ENCODE measurements at places on chromosomes 11 and 22. TPM values are rescaled to one million over a fixed set of nuclear protein-coding genes. Genes with fewer than 3 reads are reported as not detected.
A peak's percentile ranks its signal among the peaks of the same experiment; 100 is the strongest.

DNA sequence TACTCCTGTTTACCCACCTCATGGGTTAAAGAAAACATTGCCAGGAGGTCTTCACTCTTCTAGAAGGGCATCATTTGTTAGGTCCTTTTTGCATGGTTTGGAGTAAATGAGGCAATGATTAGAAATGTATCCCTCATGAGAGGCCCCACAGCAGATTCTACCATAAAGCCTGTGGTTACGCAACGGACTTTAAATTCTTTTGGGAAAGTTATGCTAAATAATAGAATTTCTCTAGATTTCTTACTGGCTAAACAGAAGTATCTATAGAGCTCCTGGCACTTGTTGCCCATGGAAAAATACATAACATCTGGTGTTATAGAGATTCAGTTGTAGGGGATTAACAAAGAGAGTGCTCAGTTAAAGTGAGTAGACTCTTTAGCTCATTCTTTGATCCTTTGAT is 15.1 kb upstream of the ATXN10 start:
- no peak for DNase-seq

GRCh38 chr11:36567694-36568093 is at the start of gene RAG1:
RAG1 (plus strand) TSS chr11:36568007; CDS start chr11:36573305, 5,298 bp downstream.
- DNase-seq = no peak

DNA sequence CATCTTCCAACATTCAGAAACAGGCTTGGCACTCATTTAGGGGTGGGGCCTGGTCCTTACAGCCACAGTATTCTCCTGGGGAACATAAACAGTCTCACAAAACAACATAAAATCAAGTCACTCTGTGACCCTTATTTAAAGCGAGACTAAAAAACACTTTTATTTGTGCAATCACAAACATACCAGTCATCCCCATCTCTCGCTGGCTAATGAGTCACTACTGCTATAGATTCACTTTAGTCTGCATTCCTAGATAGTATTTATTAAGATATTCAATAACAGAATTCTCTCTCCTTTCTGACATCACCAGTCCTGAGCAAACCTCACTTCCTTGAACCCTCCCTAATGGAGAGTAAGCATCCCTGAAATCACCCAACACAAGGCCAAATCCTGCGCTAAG is 68.0 kb downstream of the ZBTB44 start:
- no peak for DNase-seq

- no peak for DNase-seq
Measured at GRCh38 chr11:43942662-43943371, 380 bp downstream of the C11orf96 start.

GRCh38 chr11:13368041-13368446 is 90.5 kb downstream of the BMAL1 start:
- no peak for DNase-seq

DNA sequence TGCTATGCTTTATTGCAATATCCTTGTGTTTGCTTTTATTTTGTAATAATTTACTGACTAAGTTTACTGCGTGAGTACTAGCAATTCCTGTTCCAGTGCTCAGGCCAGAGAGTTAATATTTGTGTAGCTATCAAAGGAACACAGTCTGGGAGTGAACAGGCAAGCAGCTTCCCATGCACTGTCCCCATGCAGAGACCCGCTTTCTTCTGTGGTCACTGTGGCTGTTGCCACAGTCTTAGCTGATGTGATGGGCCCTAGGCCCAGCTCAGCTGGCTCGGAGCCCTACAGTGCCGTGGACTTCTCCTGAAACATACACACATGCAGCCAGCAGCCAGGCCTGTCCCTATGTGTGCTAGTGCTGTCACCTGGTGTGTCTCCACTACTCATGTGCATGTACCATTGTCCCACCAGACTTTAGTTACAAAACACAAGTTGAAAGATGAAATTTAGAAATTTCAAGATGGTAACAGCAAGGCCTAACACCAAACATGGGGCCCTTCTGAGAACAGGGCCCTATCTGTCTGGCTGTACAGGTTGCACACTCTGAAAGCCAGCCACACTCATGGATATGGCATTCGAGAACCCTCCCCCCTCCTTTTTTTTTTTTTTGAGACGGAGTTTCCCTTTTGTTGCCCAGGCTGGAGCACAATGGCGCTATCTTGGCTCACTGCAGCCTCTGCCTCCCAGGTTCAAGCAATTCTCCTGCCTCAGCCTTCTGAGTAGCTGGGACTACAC is 12.3 kb upstream of the SCUBE2 start:
- no peak for DNase-seq

DNA sequence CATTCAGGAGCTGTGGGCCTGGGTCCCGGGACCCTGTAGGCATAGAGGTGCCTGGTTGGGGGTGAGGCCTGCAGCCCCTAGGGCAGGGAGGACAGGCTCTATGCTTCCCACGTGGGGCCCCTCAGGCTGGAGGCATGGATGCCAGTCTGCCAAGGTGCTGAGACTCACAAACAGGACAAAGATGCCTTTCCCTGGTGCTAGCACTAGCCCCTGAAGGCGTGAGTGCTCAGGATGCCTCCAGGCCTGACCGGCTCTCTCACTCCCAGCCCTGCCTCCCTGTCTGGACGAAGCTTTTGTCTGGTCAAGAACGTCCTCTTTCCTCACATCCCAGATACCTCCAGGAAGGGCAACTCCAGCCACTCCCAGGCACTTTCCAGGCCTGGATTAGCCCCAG is 2.1 kb downstream of the CDC42BPG start:
- DNase-seq = no peak

- DNase-seq = no peak
Measured at GRCh38 chr11:119021631-119022030, 3.1 kb downstream of the TRAPPC4 start.

GRCh38 chr22:36998620-36999351 is 20.5 kb downstream of the TST start:
- no peak for DNase-seq

DNA sequence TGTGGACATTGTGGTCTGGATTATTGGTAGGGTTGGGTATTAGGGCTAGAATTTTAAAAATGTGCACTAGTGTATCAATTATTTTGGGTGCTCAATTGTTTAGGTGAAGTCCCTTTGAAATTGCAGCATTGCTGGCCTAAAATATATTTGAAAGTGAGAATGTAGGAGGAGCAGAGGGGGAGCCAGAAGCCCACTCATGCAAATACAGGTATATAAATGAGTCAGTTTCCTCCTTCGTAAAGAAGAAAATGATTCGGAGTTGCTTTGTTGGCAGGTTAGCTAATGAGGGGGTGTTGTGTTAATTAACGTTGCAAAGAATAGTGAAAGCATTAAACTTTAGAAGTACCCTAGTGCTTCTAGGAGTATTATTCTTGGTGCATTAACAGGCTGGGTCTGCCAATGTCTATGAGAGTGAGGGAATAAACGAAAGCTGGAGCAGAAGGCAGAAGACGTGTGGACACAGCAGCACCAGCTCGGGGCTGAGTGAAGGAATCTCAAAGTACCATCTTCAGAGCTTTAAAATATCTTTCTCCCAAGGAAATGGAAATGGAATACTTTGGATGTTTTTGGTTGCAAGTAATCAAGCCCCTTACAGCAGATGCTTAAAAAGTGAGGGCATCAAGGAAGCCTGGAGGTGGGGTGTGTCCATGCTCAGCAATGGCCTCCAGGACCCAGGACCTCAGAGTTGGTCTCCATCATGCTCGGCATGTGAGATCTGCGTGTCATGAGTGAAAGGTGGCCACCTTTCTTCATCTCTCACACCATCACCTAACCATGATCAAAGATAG is 522.9 kb downstream of the NTM start:
- no peak for DNase-seq

GRCh38 chr11:118621784-118622375 is 14.5 kb downstream of the PHLDB1 start:
- no peak for DNase-seq

GRCh38 chr22:38766076-38766777 is 10.4 kb upstream of the SUN2 start:
- DNase-seq = peak; percentile 17

DNA sequence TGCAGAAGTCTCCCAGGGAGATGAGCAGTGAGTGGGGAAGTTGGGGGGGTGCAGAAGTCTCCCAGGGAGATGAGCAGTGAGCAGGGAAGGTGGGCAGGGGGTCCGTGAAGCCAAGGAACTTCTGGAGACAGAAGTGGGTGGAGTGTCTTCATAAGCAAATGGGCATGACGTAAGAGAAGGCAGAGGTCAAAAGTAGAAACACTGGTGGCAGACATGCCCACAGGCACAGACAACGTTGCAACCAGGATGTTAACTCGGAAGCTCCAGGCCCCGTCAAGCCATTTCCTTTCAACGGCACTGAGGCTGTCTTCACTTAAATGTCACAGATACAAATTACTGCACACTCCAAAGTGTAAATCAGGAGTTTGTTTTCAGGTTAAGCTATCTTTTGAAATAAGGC is 186.1 kb downstream of the SHANK2 start:
- no peak for DNase-seq

DNA sequence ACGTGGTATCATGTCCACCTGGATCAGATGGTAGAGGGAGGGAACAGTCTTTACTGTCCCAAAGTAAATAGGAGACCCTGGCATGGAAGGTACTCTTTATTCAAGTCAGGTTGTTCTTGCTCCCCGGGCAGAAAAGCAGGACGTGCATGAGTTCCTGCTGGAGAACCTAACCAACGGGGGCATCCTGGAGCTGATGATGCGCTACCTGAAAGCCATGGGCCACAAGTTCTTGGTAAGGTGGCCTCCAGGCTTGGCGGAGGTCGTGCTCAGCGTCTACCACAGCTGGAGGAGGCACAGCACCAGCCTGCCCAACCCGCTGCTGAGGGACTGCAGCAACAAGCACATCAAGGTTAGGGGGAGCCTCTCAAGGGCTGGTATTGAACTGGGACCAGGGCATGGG is 48.7 kb downstream of the CABIN1 start:
- DNase-seq = no peak

DNA sequence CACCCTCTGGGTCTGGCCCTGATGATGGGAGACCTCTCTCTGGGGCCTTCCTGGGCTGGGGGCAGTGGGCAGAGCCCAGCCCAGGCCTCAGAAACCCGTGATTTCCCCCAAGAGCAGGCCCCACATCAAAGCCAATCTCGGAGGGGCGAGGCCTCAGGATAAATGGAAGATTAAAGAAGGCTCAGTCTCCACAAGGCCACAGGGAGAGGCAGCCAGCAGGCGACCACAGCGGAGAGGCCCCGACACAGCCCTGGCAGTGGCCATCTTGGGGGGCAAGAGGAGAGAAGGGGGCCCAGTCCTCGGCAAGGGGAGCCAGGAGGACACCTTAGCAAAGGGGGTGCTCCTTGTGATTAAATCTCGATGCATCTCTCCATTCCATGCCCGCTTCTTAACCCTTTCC is 12.5 kb upstream of the CREB3L1 start:
- no peak for DNase-seq

DNA sequence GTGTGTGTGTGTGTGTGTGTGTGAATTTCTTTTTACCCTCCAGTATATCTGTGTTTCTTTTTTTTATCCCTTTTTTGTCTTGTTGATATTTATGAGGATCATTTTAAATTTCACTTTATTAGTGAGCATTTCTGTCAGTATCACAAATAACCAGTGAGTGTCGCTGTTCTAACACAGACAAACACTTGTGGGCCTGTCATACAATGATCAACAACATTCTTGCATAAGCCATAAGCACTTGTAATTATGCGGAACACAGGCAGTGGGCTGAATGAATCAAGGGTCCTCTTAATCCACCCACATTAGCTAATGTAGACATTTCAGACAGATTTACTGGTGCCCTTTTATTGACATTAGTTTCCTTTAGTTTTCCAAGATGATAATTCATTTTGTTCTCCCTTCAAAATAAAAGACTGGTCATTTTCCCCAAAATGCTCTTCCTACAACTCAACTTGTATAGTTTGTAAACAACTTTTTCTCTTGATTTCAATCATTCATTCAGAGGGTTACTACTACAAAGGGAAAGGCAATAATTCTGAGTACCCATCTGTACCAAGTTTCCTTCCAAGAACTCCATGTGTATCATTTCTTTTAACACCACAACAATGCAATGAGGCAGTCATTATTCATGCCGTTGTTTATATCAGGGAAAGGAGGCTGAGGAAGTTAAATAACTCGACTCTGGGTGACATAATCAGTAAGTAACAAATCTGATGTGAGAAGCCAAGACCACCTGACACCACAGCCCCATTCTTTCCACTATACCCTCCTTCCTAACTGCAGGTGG is 34.5 kb upstream of the ANO3 start:
- DNase-seq = no peak

DNA sequence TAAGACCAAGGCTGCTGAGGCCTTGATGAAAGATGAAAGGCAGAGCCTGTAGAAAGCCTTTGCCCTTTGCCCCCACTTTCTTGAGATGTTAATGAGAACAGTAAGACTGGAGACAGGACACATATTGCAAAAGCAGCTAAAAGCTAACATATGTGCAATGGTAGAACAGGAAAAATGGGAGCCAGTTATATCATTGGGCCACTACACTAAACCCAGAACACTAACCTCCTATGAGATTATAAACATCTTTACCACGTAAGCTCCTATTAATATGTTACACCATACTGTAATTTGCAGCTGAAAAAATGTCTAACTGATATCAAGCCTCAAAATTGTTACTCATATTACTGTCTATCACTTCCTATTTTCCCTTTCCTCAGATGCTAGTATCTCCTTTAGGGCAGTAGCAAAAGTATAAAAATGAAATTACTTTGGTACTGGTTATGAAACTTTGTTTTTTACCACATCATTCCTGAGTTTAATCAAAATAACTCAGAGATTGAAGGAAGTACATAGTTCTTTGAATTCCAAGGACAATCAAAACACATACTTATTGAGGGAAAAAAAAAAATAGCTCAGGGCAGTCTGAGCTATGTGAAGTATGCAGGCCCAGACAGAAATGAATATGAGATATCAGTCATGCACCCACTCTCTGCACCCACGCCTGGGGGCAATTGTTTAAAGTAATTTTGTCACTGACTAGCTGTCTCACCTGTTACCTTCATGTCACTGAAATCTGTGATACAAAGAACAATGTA is 9.1 kb downstream of the HPS5 start:
- no peak for DNase-seq

- DNase-seq = no peak
Measured at GRCh38 chr11:107688322-107688918, 23.4 kb downstream of the SLN start.

Gene NCF4
- 15.6 TPM for total RNA-seq

Gene PRODH
- 1.0 TPM for total RNA-seq

Gene MMP3
- not detected for total RNA-seq

Gene FAM180B
- not detected for total RNA-seq

Gene JAML
- total RNA-seq = 264 TPM

Gene GLYATL2
- not detected for total RNA-seq
